Brain (organoid and tissue), 16 donors: ENCODE measurements at places on chromosomes 2 and 18. TPM values are rescaled to one million over a fixed set of nuclear protein-coding genes. Genes with fewer than 3 reads are reported as not detected.

Gene CXCR4
- 89.1 TPM for polyA plus RNA-seq

Gene COL4A4
- polyA plus RNA-seq = 0.63 TPM

Gene CD207
- 0.39 TPM for polyA plus RNA-seq

Gene ITPRIPL1
- polyA plus RNA-seq = 5.4 TPM

Gene PLGLB1
- 1.0 TPM for polyA plus RNA-seq

Gene NAGK
- 79.7 TPM for polyA plus RNA-seq

Gene RASGRP3
- polyA plus RNA-seq = 10.3 TPM

Gene RUFY4
- polyA plus RNA-seq = not detected

Gene RIOK3
- polyA plus RNA-seq = 30.8 TPM

Gene RNU2-63P
- polyA plus RNA-seq = not detected

Gene SEC11C
- polyA plus RNA-seq = 573 TPM

Gene SLC5A7
- not detected for polyA plus RNA-seq

Gene POTEI
- polyA plus RNA-seq = not detected

Gene HRH4
- polyA plus RNA-seq = not detected

Gene CD226
- 0.12 TPM for polyA plus RNA-seq

Gene LOXHD1
- not detected for polyA plus RNA-seq

Gene RNF181
- 145 TPM for polyA plus RNA-seq

Gene CD28
- 0.15 TPM for polyA plus RNA-seq

Gene ASAP2
- polyA plus RNA-seq = 7.0 TPM

Gene SCN2A
- 3.2 TPM for polyA plus RNA-seq

Gene FAM161A
- 5.3 TPM for polyA plus RNA-seq

Gene HNRNPLL
- polyA plus RNA-seq = 33.3 TPM

Gene CHRNG
- not detected for polyA plus RNA-seq

Gene SERPINB10
- polyA plus RNA-seq = not detected

Gene EHD3
- 14.9 TPM for polyA plus RNA-seq

Gene HK2
- polyA plus RNA-seq = 2.5 TPM

Gene DSG4
- not detected for polyA plus RNA-seq

Gene GPBAR1
- polyA plus RNA-seq = 0.39 TPM

Gene CFAP53
- 0.80 TPM for polyA plus RNA-seq

Gene LRRC30
- not detected for polyA plus RNA-seq

Gene VIT
- polyA plus RNA-seq = 0.20 TPM

Gene TSPYL6
- not detected for polyA plus RNA-seq

Gene DCDC2C
- not detected for polyA plus RNA-seq

Gene RTKN
- 58.0 TPM for polyA plus RNA-seq

Gene CRYGD
- not detected for polyA plus RNA-seq

Gene BMP10
- polyA plus RNA-seq = not detected

Gene KCNIP3
- polyA plus RNA-seq = 29.5 TPM

Gene RAB6C
- polyA plus RNA-seq = 0.29 TPM

Gene MAP3K19
- not detected for polyA plus RNA-seq

Gene MYO5B
- polyA plus RNA-seq = 17.7 TPM

Gene RAB6D
- 0.17 TPM for polyA plus RNA-seq

Gene CYP26B1
- 3.4 TPM for polyA plus RNA-seq

Gene PFN4
- 0.59 TPM for polyA plus RNA-seq

Gene BCL11A
- polyA plus RNA-seq = 22.7 TPM

Gene CNTNAP5
- 0.90 TPM for polyA plus RNA-seq

Gene G6PC2
- not detected for polyA plus RNA-seq

Gene LINC00305
- not detected for polyA plus RNA-seq

Gene EMX1
- 9.1 TPM for polyA plus RNA-seq

Gene REG3A
- polyA plus RNA-seq = not detected

Gene PCARE
- not detected for polyA plus RNA-seq

Gene GULP1
- polyA plus RNA-seq = 0.73 TPM
